ENCODE measurements at places on chromosomes 5 and 9.
A peak's percentile ranks its signal among the peaks of the same experiment; 100 is the strongest.

DNA sequence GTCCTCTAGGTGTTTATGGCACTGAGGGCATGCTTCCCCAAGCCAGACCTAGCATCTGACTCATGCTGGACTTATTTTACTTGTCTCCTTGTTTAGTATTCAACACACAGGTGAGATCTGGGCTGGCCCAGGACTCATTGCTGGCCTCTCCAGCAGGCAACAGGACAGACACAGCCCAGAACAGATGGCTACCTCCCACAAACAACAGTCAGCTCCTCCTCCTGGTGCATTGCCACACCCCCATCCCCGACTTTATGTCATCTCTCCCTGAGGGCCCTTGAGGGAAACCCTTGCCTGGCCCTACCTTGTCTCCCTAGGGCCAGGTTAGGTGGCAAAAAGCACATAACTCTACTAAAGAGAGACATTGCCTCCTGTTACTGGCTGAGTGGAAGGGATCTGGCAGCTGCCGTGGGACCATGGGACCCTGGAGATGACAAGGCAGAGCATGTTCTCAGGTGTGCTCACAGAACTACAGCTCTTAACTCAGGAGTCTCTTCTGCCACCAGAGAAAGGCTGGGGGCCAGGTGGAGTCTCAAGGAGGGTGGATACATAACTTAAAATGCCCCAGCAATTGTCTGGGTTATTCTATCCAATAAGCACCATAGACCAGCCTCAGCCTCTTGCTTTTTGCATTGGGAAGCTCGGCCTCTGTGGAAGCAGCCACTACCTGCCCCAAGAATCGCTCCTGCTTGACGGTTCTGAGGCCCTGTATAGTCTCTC is 2.3 kb downstream of the ACSL6 start:
- DNase-seq: no peak

GRCh38 chr5:133402775-133403174 is 209.6 kb downstream of the FSTL4 start:
- DNase-seq: no peak

DNA sequence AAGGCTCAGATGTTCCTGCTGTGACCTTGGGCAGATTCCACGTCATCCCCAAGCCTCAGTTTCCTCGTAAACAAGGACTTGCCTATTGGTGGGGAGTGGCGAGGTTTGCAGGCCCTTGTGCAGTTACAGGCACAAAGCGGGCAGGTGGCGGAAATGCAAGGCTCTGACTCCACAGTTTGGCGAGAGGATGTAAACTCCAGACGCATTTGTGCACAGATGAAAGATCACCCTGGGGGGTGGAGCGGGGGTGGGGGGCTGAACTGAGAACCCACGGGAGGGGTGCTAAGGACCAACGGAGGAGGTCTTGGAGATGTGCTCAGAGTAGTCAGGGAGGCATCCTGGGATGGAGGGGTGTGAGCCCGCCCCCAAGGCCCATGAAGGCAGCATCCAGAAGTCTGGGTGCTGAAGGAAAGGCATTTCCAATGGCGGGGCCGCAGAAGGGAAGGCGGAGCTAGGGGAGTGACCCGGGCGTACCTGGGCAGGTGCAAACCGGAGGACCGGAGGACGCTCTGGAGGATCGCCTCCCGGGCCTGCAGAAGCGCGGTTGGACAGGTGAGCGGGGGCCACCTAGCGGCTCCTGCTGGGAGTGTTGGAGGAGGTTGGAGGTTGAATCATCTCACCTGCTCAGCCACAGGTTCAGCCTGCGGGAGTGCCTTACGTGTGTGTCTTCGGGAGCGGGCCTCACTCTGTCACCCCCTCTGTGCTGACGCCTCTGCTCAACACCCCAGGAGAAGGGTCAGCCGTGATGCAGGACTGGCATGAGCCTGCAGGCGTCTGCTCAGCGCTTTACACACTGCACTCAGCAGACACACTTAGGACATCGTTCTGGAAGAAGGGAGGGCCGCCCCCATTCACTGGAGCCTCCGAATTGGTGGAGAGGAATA is 1.9 kb upstream of the FIBCD1 start:
- DNase-seq: peak; percentile 68

GRCh38 chr9:76502746-76503145 is 43.8 kb downstream of the GCNT1 start:
- no peak for DNase-seq

- no peak for DNase-seq
Observed at GRCh38 chr9:92325991-92326500, 293 bp downstream of the CENPP start.

DNA sequence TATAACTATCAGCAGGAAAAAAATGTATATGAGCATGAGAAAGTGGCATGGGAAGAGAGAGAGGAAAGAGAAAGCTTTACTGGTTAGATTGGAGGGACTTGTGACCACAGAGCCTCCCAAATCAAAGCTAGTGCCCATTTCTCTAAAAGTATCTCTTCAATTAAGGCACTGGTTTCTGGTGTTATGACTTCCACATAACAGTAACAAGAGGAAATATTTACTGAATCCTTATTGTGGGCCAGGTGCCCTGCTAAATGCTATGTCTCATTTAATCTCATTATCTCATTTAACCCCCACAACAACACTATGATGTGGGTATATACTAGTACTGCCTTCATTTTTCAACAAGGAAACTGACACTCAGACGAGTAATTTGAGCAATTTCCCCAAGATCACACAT is 221.5 kb downstream of the EBF1 start:
- no peak for DNase-seq

GRCh38 chr5:125390326-125390725 is 643.9 kb upstream of the ZNF608 start:
- no peak for DNase-seq

DNA sequence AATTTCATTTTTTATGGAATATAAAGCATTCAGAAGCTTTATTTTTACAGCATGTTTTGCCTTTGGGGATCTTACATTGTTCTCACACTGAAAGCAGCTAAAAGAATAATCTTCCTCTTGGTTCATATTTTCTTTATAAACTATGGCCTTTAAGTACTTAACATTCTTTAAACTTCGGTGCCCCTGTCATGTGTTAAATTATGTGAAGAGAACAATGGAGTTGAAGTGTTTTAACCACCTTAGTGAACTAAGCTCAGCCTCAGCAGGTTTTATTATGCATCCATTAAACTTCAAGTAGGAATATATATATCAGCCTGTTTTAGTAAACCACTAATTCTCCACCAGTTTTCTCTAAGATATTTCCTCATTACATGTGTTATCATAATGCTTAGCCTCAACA is 371.4 kb upstream of the CDH18 start:
- DNase-seq: no peak

- no peak for DNase-seq
Observed at GRCh38 chr5:178277866-178278265, 45.3 kb upstream of the PHYKPL start.

DNA sequence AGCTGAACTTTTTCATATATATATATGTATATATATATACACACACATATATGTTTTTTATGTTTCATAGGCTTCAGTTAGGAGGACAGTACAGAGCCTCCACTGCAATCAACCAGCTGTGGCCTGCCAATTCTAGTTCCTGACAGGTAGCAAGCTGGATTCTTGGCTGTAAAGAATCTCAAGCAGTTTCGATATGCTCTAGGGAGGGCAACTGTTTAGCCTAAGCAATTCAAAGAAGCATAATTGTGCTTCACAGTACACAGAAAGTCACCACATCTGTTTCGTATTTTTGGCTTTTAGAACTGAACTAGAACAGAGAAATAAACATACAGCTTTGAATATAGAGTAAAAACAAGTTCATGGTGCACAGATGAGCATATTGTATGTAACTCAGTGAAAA is 152.4 kb upstream of the ARRDC3 start:
- no peak for DNase-seq

DNA sequence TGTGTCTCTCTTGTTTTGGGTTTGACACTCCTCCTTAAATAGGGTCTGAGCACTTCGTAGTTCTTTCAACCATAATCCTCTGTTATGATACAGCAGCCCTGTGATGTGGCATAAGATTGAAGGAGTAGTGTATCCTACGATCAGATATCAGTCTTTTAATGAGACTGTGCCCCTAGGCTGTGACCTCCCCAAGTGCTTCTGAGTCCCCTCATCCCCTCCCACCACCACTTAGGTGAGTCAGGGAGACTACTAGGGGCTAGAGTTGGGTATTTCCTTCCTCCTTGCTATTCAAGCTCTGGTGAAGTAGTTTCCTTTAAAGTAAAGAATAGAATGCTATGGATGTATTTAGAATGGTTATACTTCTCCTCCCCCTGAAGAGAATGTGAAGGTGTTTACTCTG is 637.2 kb upstream of the GRAMD2B start:
- no peak for DNase-seq

Measured in CD4-positive, alpha-beta T cell treated with Interleukin-15 for 4 hours (primary cell).